NCI-H1694 (cell line): ENCODE measurements at places on chromosomes 5 and 9.

DNA sequence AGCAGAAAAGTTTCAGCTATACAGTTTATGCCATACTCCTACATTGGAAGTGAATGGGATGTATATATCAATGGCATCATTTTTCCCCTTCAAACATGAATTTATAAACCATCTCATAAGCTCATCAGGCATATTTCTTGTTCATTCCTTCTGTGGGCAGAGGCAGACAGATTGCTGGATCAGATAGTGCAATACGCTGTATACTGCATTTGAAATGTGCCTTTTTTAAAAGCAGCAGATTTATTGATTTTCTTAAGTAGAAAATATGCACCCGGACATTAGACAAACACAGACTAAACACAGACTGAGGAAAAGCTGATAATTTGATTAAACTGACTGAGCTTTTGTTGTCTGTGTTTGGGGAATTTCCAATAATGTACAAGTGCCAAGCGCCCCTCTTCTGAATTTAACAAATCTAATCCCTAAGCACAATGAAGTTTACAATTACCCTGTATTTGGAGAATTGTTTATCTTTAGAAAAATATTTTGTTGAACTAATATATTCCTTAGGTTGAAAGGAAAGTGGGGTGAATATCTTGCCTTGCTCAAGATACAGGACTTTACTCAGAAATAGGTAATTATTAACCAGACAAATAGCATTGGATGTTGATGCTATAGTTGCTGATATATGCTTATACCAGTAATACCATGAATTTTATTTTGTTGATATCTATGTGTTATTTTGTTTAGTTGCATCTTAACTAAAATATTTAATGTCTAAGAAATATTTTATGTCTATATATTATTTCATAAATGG is 566.6 kb upstream of the MEF2C start:
- DNase-seq, result no peak

- no peak for DNase-seq
These were observed 29.9 kb downstream of the NFX1 start for GRCh38 chr9:33320230-33320567.

GRCh38 chr9:113299800-113300292 is 3.3 kb downstream of the RNF183 start:
- no peak for DNase-seq

DNA sequence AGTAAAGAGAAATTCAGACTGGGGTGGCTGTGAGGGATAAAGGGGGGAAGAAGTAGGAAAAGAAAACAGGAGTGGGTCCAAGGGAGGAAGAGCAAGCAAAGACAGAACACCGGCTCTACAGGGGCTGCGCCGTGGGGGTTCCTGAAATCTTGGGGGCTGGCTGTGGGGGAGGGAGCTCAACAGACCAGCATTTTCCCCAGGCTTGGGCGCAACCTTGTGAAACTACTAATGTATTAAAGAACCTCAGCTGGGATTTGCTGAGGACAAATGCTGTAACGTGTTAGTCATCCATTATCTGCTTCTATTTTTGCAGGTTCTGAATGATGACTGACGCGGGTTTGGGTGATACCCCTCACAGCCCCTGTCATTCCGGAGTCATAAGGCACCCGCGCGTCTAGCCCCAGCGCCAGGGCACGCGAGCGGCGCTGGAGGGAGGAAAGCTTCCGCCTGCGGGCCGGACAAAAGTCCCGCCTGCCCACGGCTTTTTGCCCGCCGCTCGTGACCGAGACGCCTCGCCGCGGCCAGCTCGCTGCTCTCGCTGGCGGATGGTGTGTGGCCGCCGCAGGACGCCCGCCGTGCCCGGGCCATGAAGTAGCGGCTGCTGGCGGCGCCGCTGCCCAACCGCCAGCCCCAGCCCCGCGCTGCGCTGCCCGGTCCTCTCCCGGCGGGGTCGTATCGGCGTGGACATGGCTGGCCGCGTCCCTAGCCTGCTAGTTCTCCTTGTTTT is 110.6 kb downstream of the PAM start:
- no peak for DNase-seq

DNA sequence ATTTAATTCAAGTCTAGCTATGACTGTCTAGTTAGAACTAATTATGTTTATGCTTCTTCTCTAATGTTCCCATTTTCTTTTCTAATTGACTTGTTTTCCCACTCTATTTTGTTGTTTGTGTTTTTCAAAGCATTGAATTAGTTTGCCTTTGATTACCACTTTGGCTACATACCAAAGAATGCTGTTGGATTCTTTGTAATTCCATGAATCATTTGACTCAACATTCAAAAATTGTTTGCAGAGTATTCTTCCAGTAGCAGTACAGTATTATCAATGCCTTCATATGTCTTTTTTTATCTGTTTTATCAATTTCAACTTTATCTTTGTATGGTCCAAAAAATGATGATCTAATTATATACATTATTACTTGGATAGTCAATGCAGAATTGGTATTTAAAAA is 288.7 kb downstream of the RFX3 start:
- no peak for DNase-seq

GRCh38 chr5:136768457-136768856 is 403.1 kb upstream of the TRPC7 start:
- DNase-seq, result no peak

DNA sequence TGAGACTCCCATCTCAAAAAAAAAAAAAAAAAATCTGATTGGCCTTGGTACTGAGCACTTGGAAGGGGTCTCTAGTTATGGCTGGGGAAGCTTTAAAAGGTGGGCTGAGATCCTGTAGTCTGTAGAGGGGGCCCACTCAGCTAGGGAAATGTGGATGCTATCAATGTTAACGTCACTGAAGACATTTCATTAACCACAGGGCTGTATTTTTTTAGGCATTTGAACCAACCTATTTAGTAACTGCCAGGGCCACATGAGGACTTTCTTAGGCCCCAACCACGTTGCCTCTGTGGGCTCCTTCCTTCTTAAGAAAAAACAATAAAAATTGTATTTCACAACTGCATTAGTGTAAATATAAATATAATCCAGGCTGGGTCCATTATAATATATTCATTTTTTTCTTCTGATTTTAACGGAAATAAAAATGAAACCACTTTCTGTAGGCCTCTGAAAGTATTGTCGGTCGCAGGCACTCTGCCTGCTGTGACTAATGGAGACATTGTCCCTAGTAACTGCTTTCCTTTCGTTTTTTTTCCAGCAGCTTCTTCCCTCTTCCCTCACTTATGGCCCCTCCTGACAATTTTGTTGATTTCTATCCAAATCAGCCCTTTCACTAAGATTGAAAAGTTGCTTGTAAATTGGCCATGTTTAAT is 71.6 kb downstream of the GCNT1 start:
- DNase-seq, result no peak

DNA sequence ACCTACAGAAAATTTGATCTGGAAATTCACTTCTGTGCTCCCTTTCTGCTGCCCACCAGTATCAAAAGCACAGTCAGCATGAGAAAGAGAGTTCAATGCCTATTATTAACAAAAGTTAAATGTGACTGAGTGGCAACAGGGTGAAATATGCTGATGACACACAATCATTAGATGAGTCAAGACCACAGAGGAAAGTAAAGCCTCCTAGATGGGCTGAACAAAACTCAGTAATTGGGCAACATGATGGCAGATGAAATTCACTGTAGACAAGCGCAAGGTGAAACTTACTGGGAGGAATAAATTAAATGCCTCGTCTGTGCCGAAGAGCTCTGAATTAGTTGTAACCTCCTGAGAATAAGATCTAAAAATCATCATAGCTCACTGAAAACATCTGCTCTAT is 752.8 kb downstream of the IRX1 start:
- DNase-seq, result no peak

DNA sequence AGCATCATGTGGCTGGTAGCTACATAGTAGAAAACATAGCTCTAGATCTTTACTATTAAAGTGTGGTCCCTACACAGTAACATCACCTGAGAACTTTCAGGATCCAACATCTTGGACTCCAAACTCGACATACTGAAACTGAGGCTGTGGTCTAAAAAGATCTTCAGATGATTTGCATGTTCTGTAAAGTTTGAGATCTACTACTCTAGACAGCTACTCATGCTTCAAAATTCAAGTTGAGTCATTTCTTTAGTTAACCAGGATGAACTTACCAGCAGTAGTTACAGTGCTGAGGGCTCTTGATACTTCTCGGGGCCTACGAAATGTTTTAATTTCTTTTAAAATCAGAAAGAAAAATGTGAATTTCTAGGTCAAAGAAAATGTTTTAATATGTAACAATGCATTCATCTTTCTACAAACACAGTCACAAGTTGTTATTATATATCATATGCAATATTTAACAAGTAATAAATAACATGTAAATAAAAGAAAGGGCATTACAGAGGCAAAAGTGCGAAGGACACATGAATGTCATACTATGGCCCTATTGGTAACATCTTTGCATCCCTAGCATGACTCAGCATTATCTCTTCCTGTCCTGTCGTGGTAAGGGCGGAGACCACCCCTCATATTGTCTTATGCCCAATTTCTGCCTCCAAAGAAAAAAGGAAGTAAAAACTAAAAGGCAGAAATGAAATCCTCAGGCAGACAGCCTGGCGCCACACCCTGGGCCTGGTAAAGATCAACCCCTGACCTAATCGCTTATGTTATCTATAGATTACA is 563.9 kb upstream of the TLE4 start:
- DNase-seq, result no peak

- DNase-seq, result no peak
These were observed 601.9 kb downstream of the SEMA5A start for GRCh38 chr5:8944005-8944404.

DNA sequence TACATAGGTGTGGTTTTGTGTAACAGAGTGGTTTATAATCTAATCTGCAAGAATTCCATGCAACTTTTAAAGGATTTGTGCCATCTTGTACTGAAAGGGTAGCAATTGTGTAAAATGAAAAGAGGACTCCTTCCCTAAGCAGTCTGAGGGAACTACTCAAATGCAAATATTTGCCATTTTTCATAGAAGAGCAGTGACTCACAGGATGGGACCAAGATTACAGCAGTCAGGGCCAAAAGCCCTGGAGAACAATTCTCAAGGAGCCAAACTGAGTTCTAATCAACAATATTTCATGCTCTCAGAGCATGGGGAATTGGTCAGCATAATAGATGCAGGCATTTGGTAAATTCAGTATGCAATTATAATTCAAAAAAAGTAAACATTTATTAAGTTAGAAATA is 495.8 kb downstream of the CHSY3 start:
- no peak for DNase-seq

GRCh38 chr5:149605998-149606724 is 24.9 kb downstream of the ARHGEF37 start:
- DNase-seq, result no peak

DNA sequence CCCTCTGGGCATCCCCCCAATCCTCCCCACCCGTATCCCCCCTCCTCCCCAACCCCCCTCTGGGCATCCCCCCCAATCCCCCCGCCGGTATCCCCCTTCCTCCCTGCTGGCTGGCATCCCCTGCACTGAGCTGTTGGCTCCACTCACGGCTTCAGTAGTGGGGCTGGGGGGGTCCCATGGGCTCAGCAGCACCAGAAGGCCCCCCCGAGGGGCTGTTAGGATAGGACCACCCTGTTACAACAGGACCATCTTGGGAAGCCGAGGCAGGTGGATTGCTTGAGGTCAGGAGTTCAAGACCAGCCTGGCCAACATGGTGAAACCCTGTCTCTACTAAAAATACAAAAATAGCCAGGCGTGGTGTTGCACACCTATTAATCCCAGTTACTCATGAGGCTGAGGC is 42.4 kb downstream of the EXD3 start:
- no peak for DNase-seq
